ENCODE measurements at places on chromosomes 4 and X.

GRCh38 chr4:157459785-157460184 lies 239.3 kb downstream of the GRIA2 start:
- no peak for DNase-seq

DNA sequence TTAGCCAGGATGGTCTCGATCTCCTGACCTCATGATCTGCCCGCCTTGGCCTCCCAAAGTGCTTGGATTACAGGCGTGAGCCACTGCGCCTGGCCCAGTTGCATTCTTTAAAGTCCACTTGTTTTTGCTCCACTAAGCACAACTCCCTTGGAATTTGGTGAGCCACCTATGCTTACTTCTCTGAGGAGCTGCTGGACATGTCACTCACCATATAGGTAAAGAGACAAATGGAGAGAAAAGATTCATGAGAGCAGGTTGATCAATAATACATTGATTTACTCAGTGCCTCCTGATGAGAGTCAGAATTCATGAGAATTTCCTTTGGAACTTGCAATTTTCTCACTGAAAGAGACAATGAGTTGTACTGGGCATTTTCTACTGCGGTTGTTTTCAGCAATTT lies 48.2 kb downstream of the USP26 start:
- no peak for DNase-seq

GRCh38 chrX:77528034-77528433 lies 80.8 kb downstream of the FGF16 start:
- peak; percentile 40 for DNase-seq

DNA sequence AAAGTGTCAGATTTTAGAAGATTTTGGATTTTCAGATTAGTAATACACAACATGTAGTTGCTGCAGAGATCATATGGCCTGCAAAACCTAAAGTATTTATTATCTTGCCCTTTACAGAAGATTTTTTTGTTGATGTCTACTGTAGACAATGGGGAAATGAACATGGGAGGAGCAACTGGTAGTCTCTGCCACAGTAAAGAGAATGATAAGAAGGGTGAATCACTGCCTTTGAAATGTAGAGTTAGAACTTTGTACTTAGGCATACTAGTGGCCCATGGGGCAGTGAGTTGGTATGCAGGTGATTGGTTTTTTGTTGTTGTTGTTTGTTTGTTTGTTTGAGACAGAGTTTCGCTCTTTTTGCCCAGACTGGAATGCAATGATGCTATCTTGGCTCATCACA lies 50.1 kb downstream of the GAB1 start:
- DNase-seq = no peak

- no peak for DNase-seq
Measured at GRCh38 chr4:38356686-38357085, 307.3 kb upstream of the KLF3 start.

DNA sequence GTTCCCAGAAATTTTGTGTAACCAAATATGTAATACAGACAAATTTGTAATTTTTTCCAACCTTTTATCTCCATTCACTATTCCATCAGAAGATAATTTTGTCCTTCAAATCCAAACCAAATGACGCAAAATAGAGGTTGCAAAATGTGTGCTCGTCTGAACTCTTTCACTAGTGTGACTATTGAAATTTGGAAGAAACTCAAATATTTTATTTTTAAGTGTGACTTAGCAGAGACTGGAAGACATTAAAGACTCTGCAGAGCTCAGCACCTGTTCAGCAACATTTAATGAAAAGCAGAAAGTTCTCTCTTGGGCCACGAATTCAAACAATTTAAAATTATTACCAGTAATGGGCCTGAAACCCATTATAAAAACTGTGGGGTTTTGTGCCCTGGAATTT lies 30.0 kb upstream of the APELA start:
- no peak for DNase-seq

DNA sequence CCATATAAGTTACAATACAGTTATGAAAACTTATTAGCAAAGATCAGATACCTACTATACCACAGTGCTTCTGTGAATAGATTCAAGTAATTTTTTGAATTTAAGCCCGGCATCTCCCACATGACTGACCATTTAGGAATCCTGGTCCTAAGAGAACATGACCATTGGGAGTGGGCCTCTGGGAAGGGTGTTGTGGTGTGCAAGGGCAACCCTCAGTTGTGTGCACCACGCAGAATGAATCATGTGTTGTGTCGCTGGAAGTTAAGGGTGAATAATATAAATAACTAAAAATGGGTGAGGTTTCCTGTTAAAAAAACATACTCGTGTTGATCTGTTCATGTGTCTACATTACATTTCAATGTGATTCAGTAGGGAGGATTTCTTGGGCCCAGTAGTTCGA lies 15.5 kb downstream of the CPE start:
- no peak for DNase-seq

DNA sequence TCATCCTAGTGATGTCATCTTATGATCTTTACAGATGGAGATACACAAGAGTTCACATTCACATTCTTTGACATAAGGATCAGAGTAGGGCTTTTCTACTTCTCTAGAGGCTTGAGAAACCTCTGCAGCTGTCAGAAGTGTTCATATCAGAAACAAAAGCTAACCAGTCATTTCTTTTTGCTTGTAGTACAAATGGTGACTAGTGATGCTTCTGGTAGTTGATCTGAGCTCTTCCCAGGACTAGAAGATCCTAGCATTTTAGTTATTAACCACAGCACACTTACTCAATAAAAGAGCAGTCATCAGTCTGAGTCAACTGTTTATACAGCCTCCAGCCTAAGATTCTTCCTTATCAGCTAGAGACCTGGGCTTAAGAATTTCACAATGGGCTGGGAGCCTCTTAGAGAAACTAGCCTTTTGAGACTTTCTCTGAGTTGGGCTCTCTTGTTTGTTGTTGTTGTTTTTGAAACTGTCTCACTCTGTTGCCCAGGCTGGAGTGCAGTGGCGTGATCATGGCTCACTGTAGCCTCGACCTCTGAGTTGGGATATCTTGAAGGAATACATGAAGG lies 84.1 kb downstream of the TMEM164 start:
- DNase-seq = no peak

DNA sequence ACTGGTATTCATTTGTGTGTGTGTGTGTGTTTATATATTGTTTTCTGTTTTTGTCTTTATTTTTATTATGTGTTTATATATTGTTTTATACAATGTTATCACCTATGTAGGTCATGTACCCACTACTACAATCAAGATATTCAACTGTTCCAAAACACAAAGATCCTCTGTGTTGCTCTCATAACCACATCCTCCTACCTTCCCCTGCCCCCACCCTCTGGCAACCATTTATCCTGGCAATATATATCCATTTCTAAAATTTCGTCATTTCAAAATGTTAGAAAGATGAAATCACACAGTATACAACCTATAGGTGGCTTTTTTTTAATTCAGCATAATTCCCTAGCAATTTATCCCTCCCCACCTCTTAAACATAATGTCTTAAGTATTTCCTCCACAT lies 18.8 kb upstream of the RPL34 start:
- no peak for DNase-seq

DNA sequence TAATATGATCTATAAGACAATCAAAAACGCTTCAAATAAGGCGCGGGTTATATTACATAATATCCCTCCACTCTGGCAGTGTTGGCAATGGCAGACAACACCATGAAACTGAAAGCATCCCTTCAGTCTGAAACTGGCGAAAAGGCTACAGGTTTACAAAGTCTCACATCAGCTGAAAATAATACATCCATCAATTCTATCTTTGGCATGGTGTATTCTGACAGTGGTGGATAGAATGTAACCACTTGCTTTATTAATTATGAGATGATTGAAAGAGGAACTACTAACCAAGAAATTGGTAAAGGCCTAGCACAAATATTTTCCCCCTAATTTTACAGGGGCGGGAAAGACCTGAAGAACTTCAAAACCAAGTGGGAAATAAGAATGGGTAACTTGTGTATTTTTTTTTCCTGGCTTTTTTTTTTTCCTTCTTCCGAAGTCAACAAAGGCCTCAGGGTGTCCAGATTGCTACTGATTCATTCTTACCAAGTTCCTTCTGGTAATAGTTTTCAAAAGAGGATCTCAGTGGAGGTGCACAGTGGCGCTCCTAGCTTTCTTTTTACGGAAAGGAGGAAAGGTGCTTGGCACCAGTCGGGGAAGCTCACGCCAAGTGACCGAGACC lies 728 bp downstream of the UBA6 start:
- DNase-seq = no peak

DNA sequence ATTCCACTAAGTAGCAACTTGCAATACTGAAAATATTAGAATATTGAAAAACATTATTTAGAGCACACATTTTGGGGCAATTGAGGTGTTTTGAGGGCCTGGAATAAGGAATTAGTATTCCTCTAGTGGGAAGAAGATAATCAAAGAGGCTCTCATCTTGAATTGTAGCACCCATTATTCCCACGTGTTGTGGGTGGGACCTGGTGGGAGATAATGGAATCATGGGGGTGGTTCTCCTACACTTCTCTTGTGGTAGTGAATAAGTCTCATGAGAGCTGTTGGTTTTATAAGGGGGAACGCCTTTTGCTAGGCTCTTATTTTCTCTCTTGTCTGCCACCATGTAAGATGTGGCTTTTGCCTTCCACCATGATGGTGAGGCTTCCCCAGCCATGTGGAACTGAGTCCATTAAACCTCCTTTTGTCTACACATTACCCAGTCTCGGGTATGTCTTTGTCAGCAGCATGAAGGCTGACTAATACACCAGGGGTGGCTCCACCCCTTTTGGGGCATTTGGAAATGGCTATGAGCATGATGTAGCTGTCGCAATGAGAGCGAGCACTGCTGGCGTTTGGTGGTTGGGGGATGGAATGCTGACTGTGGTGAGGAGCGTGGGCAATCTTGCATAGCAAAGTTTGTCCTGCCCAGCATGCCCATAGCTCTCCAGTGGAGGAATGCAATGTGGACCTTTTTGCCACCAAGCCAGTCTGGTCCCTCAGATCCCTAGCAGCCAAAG lies 308.2 kb downstream of the FRMPD4 start:
- DNase-seq = no peak

DNA sequence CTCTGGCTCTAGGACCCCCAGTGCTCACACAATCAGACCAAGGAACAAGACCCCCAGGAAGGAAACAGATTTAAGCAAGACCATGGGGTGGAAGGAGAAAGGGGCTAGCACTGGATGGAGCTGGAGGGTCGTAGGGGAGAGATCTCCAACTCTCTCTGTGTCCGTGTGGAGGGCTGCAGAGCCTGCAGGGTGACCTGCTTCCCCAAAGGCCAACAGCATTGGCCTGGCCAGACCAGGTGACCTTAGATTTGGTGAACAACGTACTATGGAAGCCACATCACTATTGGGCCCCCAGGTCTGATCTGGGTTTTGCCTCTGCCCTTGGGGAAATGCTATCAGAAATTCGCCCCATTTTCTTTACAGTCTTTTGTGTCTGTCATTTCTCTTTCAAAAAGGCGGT lies 26.0 kb downstream of the NLGN3 start:
- DNase-seq = no peak

DNA sequence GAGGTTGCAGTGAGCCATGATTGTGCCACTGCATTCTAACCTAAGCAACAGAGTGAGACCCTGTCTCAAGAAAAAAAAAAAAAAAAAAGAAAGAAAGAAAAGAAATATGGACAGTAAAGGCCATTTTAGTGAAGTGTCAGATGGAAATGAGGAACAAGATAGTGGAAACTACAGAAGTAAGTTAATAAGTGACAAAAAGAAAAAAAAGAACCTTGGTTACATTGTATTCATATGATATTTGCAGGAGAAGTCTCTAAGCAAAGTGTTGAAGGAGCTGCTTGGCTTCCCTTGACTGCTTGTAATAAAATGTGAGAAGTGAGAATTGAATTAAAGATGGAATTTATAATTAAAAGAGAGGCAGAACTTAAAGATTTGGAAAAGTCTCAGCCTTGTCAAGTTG lies 73.2 kb downstream of the HOPX start:
- DNase-seq = no peak

- no peak for DNase-seq
Measured at GRCh38 chr4:28248269-28248668, 1387.6 kb downstream of the STIM2 start.

DNA sequence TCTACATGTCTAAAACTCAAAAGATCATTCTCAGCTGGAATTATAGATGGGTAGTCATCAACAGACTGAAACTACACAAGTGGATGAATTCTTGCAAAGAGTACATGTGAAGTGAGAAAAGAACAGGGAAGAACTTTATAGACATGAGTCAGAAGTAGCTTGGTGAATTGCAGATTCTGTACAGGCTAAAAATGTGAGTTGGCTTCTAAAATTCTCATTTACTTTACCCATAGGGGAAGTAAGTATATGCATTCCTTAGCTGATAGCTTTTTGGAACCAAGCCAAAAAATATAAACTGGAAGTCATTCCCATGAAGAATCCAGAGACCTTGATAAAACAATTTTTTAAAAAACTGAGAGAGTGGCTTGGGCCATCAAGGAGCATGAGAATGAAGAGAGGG lies 584.2 kb upstream of the FTHL17 start:
- no peak for DNase-seq

DNA sequence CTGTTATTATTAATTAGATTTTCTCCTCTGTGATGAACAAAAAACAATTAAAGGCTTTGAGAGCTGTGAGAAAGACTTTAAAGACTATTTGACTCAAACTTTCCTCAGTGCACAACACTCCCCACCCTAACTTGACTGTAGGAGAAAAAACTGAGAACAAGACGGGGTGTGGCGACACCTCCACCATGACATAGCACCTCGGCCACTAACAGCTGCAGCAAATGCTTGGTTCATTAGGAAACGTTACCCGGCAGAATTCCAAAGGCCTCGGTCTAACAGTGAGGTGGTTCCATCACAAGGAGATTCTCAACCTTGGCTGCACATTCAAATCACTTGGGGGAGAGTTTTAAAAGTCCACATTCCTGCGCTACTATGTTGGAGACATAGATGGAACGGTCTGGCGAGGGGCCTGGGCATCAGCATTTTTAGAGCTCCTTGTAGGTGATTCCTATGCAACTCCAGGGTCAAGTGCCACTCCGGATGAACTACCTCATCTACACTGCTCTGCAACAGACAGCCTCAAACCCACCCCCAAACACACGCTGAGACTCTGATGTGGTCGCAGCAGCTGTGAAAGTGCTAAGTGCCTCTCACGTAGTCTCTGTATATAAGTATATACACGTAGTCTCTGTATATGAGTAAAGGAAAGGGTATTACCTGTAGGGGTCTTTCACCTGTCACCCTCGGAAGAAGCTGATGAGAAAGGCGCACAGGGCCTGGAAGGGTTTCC lies 1.0 kb downstream of the FGFBP2 start:
- DNase-seq = no peak

DNA sequence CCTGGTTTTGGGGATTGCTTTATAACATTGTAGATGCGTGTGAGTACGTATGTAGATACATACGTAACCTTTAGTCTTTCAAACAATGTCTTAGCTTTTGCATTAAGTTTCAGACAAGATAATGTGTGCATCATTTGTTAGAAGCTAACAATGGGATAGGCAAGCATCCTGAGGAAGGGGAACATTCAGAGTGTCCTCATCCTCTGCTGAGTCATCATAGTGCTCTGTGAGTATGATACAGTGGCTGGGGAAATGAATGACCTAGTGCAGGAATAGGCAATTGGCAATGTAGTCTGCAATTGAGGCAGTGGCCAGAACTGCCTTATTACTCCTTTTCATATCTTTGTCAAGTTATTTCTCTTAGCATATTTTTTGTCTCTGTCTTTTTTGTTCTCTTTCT lies 7.3 kb downstream of the NAP1L5 start:
- no peak for DNase-seq

- no peak for DNase-seq
Measured at GRCh38 chr4:74309223-74309622, 953 bp downstream of the EPGN start.

Data from right forelimb (tissue), 1 donor.